ENCODE measurements at places on chromosomes 4 and X.

- peak; percentile 64 for DNase-seq
Measured at GRCh38 chrX:100648458-100649417, 4.7 kb downstream of the SRPX2 start.

GRCh38 chr4:52685316-52685715, 26.2 kb upstream of the USP46 start:
- DNase-seq: no peak

DNA sequence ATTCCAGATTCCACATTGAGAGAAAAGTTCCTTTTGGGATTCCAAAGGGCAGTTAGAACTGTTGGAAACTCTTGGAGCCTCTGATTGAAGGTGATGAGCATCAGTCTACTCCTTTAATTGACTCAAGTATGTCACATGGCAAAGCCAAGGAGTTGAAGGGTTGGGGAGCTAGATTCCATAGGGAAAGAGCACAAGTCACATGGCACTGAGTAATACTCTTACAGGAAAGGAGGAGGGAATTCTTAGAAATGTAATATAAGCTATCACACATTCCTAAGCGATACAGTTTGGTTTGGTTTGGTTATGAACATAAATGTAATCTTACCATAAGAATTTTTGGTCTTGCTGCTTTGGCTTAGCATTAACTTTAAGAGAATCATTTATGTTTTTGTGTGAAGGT, 15.7 kb downstream of the SPCS3 start:
- DNase-seq: no peak

- DNase-seq: no peak
Measured at GRCh38 chr4:174815282-174815681, 13.8 kb downstream of the GLRA3 start.

GRCh38 chr4:2799971-2800690, 7.2 kb downstream of the SH3BP2 start:
- DNase-seq: no peak

GRCh38 chr4:6085028-6085690, 66.9 kb upstream of the C4orf50 start:
- no peak for DNase-seq

DNA sequence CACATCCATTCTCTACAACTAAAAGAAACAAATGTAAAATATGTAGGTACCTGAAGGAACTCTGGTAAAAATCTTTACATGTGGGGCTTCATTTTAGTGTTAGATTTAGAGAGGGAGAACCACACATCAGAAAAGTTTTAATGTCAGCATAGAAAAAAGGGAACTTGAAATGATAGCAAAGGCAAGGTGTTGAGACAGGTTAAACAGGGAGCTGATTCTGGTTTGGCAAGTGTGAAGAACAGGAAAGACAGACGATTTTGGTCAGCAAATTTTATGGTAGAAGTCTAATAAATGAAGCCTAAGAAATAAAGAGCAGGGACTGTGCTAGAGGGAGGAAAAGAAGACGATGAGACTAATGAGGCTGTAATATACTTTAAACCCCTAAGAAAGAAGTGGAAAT, 67.6 kb upstream of the COX18 start:
- no peak for DNase-seq

DNA sequence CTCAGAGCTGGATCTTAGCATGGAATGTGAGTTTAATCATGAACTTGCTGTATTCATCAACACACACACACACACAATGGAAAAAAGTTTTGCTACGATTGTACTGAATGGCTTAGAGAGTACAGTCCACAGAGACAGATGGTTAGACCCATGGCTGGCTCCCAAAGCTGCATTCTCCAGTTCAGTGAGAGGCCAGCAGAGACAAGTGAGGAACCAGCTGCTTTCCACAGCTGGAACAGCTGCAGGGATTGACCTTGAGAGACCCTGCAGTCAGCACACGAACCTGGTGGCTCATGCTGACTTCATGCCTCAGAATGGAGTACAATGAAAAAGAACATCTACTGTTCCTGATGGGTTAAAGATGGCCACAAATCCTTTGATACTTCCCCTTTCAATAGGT, 94.5 kb downstream of the DHX15 start:
- peak; percentile 81 for DNase-seq

DNA sequence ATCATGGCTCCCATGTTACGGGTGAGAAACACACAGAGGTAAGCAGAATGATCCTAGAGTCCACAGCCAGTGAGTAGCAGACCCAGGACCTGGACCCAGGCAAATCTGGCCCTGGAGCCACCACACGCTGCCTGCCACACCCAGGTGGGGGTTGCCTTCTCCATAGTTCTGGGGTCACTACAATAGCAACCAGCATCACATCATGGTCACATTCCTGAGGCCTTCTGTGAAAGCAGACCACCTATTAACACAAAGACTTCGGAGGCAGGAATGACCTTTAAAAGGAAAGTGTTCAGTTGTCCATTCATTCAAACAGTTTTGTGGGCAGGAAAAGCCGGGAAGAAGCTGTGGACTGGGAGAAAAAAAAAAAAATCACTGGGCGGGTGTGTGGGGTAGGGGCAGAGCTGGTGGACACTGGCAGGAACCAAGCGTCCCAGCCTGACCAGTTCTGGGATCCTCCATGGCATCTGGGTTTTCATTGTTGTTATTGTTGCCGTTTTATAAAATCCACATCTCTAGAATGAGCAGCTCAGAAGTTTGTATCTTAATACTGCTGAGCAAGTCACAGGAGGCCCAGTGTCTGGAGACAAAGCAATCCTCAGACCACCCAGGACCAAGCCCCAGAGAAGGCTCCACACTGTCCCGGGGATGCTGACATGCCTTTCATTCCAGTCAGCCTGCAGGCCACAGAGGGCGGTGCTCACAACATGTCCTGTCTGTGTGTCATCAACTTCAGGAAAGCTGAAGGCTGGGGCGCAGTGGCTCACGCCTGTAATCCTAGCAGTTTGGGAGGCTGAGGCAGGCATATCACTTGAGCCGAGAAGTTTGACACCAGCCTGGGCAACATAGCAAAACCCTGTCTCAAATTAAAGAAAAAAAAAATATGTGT, 67.0 kb downstream of the SEL1L3 start:
- no peak for DNase-seq

DNA sequence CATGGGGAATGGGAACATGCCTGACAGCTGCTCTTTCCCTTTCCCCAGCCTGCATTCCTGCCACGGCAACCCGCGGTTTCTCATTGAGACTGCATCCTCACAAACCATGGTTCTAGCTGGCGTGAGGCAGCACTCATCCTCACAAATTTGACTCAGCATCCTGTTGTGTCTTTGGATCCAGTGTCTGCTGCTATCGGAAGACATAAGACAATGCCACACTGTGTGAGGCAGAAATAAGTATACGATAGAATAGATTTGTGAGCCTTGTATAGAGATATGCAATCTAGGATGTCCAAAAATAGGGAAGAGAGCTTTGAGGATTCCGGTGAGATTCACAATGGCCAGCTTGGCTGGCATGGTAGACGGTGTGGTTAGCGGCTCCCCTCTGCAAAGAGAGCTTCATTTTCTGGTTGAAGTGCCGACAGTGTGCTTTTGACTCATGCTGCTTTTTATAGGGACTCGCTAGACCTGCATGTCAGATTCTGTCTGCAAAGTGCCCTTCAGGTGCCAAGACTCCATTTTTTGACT, 161.3 kb upstream of the PSAPL1 start:
- DNase-seq: no peak

DNA sequence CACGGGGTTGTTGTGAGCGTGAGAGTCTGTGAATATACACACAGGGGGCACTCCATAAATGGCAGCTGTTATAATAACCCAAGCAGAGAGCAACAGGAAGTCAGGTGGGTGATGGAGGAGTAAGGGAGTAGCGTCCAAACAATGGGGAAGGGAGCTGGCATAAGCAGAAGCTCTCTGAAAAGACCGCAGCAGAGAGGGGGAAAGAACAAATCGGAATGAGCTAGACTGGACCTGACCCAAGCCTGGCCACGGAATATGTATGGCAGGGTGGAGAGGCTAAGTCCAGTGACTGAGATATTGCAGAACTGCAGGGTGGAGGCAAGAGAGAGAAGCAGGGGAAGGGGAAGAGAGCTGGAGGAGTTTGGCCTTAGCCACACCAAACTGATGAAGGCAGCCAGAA, 6.5 kb upstream of the GJB1 start:
- DNase-seq: peak; percentile 18

DNA sequence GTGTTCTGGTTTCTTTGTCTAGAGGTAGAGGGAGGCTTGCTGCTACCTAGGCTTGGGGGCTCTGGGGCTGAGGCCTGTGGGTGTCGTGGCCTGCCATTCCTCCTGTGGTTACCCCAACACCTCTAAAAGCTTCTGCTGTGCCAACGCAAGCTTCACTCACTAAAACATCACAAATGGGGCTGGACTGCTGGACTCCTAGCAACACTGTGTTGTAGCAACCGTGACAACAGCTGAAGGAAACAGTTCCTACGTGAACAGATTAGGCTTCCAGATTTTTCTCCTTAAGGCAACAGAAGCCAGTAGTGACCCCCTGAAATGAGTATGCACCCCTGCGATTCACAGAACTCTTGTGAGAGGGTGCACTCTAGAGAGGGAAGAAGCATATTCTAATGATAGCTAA, 138.3 kb upstream of the TEX13D start:
- DNase-seq: peak; percentile 84

DNA sequence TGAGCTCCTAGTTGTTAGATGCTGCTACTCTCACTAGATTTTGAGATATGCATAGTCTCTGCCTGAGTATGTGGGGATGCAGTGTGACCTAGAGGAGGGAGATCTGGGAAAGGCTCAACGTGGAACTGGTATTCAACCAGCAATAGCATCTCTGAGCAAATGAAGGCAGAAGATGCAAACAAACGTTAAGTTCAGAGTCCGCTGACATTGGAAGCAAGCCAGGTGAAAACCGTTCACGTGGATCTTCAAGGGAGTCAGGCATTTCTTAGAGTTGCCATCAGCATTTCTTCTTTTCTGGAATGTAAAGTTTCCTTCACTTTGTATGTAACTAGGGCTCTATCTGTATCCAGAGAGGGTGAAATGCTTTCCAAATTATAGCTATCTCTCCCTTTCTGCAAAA, 59.9 kb downstream of the C4orf51 start:
- DNase-seq: peak; percentile 11

- DNase-seq: no peak
Measured at GRCh38 chr4:73741031-73741749, 821 bp downstream of the CXCL8 start.

GRCh38 chr4:11912886-11913285, 484.2 kb upstream of the HS3ST1 start:
- no peak for DNase-seq

- no peak for DNase-seq
Measured at GRCh38 chr4:184032091-184032490, 127.0 kb downstream of the STOX2 start.

DNA sequence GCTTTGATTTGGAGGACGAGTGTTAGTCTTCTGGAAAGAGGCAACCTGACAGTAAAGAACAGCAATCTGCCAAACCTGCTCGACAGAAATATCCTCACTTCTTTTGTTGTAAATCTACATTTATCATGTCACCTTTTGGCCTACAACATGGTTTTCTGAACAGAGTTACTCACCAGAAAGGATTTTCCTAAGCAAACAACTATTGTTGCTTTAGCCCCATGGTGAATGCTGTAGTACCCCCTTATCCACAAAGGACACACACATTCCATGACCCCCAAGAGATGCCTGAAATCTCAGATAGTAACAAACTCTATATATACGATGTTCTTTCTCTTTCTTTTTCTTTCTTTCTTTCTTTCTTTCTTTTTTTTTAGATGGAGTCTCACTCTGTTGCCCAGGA, 42.7 kb downstream of the TMEM150C start:
- DNase-seq: no peak

DNA sequence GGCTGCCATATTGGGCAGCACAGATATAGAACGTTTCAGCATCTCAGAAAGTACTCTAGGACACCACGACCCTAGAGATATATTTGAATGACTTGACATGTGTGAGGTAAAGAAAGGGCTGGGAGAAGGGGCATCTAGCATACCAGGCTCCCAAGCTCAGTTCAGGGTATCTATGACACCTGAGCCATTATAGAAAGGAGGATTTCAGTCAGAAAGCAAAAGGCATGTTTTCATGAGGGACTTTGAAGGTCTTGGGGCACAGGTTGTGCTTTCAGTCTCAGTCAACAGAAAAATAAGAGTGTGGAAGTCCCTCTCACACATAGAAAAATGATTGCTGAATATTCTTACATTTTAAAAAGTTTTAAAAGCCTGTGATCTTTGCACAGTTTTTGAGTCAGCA, 51.6 kb downstream of the NIPAL1 start:
- DNase-seq: no peak

DNA sequence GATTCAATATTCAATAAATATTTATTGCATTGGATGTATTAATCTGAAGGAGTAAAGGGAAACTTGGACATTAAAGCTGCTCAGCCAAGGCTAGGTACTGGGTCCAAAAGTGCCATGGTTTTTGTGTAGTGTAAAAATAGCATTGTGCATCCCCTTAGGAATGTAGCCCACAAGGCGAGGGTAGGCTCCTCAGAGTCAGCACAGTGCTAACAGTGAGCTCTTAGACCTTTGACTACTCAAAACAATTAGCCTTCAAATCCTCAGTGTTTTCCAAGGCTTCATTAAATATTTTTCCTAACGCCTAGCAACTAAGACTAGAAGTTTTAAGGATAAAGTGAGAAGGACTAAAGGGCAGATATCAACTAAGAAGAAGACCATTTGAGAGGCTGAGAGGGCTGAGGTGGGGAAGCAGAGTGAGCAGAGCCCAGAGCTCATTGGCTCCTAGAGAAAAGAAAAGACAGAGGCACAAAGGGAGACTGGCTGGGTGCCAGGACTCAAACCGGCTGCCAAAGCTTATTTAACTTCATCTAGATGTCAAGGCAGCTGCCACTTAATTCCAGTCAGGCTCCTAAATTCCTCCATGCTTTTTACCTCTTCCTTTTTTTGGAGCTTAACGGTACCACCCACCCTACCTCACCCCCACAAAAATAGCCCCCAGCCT, 17.0 kb downstream of the PRKG2 start:
- peak; percentile 54 for DNase-seq

- no peak for DNase-seq
Measured at GRCh38 chr4:95360906-95361695, 187.7 kb downstream of the UNC5C start.

GRCh38 chrX:3345281-3346191, 916 bp downstream of the MXRA5 start:
- peak; percentile 22 for DNase-seq

DNA sequence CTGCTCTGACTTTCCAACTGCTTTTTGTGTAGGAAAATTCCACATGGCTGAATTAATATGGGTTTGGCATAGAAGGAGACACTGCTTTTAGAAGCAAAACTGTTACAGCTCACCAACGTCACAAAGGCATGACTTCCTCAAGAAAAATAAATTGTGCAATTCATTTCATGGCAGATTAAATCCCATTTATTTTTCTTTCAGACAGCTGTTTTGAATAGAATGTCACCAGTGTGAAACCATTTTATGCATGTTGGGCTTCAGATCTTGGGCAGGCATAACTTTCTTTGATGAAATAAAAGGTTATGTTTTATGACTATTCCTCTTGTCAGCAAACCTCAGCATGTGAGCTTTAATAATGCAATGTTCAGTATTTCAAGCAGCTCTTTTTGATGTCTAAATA, 542.8 kb downstream of the GALNTL6 start:
- DNase-seq: no peak

DNA sequence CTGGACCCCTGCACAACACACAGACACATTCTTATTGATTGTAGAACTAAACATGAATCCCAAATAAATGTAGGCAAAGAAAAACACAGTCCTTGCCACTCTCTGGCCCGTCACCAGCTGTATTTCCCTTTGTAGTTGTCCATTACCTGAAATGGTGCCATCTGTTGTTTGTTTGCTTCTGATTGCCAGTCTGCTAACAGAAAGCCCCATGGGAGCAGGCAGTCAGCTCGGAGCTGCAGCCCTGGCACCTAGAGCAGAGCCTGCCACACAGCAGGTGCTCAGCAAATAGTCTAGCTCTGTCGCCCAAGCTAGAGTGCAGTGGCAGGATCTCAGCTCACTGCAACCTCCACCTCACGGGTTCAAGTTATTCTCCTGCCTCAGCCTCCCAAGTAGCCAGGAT, 28.9 kb downstream of the CPLX1 start:
- no peak for DNase-seq

Measured in lung (tissue), 17 donors.